ENCODE measurements at places on chromosomes 16 and 17. TPM values are rescaled to one million over a fixed set of nuclear protein-coding genes. Genes with fewer than 3 reads are reported as not detected.

GPRC5C gene
- not detected for total RNA-seq

PLA2G10 gene
- not detected for total RNA-seq

GRCh38 chr16:77220427-77220826, 21.2 kb downstream of the SYCE1L start:
- no peak for DNase-seq
- H3K36me3 ChIP-seq, result no peaks in the 10 kb centered on the region
- H3K27ac ChIP-seq, result no peak overlapping the region
- no peaks in the 10 kb centered on the region for H3K4me1 ChIP-seq
- H3K4me3 ChIP-seq, result no peak overlapping the region

HBZ gene
- not detected for total RNA-seq

DNA sequence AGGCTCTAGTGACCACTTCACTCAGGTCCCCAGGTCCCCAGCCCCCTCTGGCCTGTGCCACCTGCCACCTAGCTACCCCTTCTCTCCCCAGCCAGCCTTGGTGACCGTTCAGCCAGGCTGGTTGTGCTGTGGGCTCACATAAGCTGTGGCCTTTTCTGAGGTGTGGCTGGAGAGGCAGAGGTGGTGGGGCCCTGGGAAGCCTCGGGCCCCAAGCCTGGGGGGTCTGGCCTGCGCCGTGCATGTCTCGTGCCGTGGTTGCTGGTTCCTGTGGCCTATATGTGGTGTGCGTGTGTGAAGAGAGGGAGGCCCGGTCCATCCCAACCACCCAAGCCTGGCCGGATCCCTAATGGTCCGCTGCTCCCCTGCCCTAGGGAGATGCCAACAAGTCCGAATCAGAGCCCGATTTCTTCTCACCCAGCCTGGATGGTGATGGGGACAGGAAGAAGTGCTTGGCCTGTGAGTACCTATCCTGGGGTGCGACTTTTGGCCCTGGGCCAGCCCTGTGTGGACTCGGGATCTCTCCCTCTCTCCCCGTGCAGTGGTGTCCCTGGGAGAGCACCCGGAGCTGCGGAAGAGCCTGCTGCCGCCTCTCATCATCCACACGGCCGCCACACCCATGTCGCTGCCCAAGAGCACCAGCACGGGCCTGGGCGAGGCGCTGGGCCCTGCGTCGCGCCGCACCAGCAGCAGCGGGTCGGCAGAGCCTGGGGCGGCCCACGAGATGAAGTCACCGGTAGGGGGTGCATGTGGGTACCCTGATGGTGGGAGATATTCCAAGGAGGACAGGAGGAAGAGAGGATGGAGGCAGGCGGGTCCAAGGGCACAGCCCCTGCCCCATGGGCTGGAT, 35.9 kb downstream of the CACNA1G start:
- no peaks in the 10 kb centered on the region for H3K4me1 ChIP-seq
- H3K4me3 ChIP-seq, result no peak overlapping the region
- H3K27me3 ChIP-seq, result no peaks in the 10 kb centered on the region
- no peak overlapping the region for H3K27ac ChIP-seq
- no peak for DNase-seq
- H3K36me3 ChIP-seq, result no peaks in the 10 kb centered on the region

DNA sequence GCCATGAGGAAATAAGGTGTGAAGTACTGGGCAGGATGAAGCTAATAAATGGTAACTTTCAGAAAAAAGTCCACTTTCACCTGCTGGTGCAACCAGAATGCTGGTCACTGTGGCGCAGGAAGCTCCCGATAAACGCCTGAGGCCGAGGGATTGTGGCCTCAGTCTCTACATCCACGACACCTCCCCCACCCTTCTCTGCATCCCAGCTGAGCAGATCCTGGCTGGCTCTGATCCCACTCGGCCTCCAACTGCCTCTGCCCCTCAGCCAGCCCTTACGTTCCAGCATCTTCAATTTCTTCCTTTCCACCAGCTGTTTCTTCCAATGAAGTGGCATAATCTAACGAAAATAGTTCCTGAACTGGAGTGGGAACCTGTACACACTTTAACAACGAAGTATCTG, 49.5 kb downstream of the COX4I1 start:
- peaks cover 7% of the 10 kb centered on the region for H3K27me3 ChIP-seq
- H3K4me3 ChIP-seq, result no peak overlapping the region
- DNase-seq, result no peak
- H3K4me1 ChIP-seq, result no peaks in the 10 kb centered on the region

DNA sequence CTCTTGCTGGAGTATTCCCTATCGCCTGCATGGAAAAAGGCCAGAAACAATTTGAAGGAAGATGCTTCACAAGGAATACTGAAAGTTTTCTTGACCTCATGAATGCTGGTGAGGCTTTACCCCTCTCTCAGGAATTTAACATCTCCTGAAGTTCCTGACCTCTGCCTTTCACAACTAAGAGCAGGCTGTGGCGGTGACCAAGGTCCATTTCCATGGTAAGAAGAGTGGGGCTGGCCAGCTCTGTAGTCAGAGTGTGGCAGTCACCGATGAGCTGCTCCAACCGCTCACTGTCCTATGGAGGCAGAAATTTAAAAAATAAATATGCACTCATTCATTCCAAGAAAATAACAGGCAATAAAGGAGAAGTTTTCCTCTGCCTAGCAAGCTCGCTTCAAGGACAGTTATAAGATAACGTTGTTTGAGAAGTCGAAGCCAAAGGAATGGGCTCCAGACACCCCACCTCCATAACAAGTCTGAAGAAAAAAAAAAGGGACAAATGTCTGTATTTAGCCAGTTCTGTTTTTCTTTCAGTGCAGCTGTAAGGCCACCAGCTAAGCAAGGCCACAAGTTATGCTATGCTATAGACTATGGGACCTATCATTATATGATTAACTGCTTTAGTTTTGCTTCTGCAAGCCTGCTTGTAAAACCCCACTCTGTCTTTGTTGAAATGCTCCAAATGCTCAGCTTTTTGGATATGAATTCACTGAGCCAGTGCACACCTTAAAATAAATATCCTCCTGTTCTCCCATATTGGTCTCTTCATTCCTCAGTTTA, 6.0 kb upstream of the CCL4L2 start:
- H3K4me3 ChIP-seq, result no peak overlapping the region
- no peak overlapping the region for H3K27ac ChIP-seq
- H3K36me3 ChIP-seq, result no peaks in the 10 kb centered on the region
- H3K27me3 ChIP-seq, result no peaks in the 10 kb centered on the region
- no peak for DNase-seq

CTRL gene
- total RNA-seq, result 5.1 TPM

DNA sequence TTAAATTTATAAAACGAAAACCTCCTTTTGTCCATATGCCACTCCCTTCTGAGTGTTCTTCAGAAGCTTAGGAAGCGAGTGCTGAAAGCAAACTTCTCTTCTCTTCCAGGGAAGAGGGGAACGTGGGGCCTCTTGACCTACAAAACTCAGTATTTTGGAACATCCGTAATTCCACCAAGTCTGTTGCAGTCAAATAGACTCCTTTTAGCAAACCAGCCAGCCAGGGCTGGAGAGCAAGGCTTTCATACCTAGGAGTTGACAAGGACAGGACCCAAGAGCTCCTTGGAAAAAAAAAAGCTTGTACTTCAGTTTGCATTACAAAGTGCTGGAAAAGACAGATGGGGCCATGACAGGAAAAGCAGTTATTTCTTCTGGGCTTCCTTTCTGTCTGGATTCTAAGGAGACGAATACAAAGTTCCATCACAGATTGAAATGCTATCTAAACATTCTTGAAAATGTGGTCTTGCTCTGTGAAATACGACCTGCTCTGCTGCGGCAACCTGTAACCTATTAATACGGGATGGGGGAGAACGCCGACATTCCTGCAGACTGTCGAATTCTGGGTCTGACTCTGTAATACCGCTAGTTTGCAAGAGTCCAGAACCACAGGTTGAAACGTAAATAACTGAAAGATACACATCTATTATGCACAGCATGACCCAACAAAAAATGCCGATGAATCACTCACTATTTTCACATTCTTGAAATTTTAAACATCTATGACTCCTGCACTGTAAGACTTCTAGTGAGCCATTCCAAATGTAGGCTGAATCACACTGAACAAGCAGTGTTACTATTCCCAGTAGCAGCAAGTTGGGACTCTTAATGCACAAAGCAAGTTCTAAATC, 20.6 kb downstream of the VPS53 start:
- H3K27ac ChIP-seq, result no peak overlapping the region
- no peak for DNase-seq
- H3K27me3 ChIP-seq, result no peaks in the 10 kb centered on the region
- no peaks in the 10 kb centered on the region for H3K4me1 ChIP-seq
- H3K36me3 ChIP-seq, result peaks cover 50% of the 10 kb centered on the region
- H3K4me3 ChIP-seq, result no peak overlapping the region

CDH16 gene
- not detected for total RNA-seq

SMIM5 gene
- total RNA-seq, result not detected

- H3K27ac ChIP-seq, result peak within 1 kb of the TSS; percentile 80
- H3K27me3 ChIP-seq, result no peaks in the 10 kb centered on the region
- DNase-seq, result peak; percentile 38
- peak within 1 kb of the TSS; percentile 61 for H3K4me3 ChIP-seq
These were observed at the start of gene NT5C for GRCh38 chr17:75131278-75132017. Gene NT5C (minus strand): TSS chr17:75131742. CDS start chr17:75131707, 35 bp downstream.

- no peaks in the 10 kb centered on the region for H3K36me3 ChIP-seq
- H3K4me3 ChIP-seq, result no peak overlapping the region
These were observed 10.0 kb upstream of the MYCBPAP start for GRCh38 chr17:50498021-50498874.

DNA sequence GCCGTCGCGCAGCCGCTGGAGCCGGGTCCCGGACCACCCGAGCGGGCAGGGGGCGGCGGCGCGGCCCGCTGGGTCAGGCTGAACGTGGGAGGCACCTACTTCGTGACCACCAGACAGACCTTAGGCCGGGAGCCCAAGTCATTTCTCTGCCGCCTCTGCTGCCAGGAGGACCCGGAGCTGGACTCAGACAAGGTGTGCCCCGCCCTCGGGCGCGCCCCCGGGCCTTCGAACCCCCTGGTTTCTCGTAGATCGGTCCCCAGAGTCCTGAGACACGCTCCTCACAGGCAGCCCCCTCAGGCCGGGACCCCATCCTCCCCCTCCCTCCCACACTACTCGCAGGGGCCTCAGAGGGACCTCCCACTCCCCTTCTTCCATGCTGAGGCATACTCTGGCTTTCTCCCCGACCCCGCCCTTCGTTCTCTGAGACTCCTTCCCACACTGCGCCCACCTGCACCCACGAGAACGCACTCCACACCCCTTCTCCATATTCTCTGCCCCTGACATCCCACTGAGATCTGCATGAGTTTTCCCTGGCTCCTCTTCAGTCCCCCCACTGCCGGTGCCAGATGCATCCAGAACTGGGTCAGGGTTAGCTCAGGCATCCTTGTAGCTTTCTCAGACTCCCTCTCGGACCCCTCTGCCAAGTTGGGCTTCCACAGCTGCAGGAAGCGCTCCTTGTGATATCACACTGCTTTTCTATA, 523 bp downstream of the KCTD2 start:
- peak overlapping the region; percentile 53 for H3K27ac ChIP-seq
- no peaks in the 10 kb centered on the region for H3K27me3 ChIP-seq
- H3K4me1 ChIP-seq, result peaks cover 30% of the 10 kb centered on the region
- H3K36me3 ChIP-seq, result peaks cover 5% of the 10 kb centered on the region
- DNase-seq, result no peak

- no peaks in the 10 kb centered on the region for H3K27me3 ChIP-seq
- peaks cover 15% of the 10 kb centered on the region for H3K4me1 ChIP-seq
- DNase-seq, result no peak
- H3K4me3 ChIP-seq, result no peak overlapping the region
These were observed 79.0 kb downstream of the GPRC5B start for GRCh38 chr16:19805459-19806162.

- DNase-seq, result no peak
- no peaks in the 10 kb centered on the region for H3K36me3 ChIP-seq
- H3K27me3 ChIP-seq, result no peaks in the 10 kb centered on the region
- H3K27ac ChIP-seq, result no peak overlapping the region
These were observed 769.6 kb downstream of the CDH11 start for GRCh38 chr16:64352246-64352645.
